Substantia nigra (tissue), 51 donors: ENCODE measurements at places on chromosomes 12 and 14.

DNA sequence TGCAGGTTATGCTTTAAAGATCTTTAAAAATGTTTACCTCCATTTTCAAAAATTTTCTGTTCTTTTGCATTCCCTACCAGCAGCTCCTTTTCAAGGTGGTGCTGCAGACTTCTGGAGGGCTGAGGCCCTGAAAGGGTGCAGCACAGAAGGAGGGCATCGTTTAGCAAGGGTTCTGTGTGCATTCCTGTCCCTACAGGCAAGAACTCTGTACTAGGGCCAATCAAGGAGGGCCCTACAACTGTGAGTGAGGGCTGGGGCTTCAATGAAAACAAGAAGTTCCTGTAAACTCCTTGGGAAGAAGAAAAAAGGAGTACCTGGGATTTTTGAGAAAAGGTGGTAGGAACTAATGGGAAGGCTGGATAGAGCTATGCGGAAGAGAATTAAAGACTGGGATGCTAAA is 50.7 kb upstream of the CSRP2 start:
- no peak for DNase-seq

DNA sequence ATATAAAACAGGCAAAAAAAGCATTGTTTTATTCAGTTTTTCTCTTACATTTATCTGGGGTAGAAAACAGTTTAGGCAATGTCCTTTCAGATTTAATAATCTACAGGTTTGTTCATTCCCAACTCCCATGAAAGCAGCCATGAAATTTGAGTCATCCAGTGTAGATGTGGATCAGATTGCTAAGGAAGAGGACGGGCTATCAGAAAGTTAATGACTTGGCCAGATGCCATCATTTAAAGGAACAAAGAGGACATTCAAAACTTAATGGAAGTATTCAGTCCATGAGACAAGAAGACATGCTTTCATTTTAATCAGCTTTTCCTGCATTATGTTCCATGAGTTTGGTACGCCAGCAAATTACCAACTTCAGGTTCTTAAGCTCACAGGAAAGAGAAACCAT is 31.1 kb upstream of the POC1B start:
- no peak for DNase-seq

DNA sequence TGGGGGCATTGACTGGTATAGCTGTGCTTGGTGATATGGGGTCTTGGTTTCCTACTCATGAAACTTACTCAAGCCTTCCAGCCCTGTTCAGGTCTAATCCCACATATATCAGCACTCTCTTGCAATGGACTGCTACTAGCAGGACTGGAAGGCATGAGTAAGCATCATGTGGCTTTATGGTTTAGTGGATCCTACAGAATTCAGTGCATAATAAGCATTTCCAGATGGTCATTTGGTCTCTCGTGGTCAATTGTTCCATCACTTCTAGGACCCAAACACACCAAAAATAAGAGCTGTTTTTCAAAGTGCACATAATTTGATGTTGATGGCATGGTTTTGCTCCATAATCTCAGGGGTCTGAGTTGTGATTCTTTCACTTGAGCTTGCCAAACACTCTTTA is 114.4 kb downstream of the LMNTD1 start:
- no peak for DNase-seq

DNA sequence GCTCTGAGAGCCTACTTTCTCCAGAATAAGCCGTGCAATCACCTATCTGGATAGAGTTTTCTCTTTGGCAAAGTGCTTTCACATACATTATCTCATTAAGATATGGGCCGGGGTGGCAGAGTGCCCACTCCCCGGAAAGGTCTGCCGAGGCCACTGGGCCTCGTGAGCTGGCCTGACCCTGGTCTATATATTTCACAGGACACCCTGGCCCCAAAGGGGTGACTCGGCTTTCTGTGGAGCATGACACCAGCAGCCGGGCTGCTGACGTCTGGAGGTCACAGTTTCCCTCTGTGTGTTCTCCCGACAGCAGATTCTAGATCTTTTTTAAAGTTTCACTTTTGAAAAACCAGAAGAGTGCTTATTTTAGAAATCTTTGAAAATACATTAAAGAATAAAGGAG is 27.9 kb upstream of the ATP2A2 start:
- DNase-seq: no peak

DNA sequence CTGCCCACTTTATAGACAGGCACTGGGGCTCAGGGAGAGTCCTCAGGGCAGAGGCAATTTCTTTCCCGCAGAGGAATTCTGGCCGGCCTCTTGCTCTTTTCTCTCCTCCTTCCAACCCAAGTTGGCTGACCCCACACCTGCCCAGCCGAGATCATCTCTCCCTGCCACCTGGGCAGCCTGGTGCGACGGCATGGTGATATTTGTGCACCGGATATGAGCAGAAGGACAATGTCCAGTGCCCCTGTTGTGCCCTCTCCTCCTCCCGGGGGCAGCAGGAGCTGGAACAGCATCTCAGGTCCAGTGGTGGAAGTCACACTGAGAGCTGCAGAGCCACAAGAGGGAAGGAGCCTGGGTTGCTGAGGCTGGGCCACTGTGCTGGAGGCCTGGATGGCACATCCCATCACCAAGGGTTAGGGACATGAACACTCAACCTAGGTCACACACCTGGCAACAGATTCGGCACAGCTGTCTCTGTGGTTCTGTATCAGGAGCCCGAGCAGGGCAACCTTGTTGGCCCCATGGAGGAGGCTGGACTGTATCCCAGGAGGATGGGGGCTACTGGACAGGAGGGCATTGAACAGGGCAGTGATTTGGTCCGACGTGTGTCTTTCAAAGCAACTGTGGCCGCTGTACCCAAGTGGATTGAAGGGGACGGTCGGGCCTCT is 57.7 kb upstream of the DIO3 start:
- no peak for DNase-seq

DNA sequence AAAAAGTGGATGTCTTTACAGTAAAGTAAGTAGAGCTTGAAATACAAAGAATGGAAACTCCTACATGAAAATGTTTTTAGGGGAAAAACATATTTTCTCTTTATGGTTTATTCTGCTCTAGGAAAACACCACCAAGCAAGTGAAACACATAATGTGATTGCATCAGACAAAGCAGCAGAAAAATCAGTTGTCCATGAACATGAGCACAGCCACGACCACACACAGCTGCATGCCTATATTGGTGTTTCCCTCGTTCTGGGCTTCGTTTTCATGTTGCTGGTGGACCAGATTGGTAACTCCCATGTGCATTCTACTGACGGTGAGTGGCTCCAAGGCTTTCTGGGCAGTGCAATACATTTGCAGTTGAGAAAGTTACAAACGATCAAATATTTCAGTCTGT is 42.6 kb upstream of the PLEKHD1 start:
- DNase-seq: no peak

DNA sequence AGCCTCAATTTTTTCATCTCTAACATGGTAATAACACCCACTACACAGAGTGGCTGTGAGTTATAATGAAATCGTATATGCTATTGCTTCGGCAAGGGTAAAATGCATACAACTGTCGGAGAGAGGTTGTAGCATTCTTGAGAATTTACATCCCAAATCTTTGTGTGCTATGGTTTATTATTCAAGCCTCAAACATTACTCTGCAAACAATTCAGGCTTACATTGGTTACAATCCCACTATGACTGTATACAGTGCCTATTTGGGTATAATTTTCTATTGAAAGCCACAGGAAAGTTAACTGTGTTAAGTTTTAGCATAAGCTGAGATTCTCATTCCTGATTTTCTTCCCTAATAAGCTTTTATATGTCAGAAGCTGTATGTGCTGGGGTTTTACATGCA is 20.6 kb downstream of the SLC35F4 start:
- no peak for DNase-seq

DNA sequence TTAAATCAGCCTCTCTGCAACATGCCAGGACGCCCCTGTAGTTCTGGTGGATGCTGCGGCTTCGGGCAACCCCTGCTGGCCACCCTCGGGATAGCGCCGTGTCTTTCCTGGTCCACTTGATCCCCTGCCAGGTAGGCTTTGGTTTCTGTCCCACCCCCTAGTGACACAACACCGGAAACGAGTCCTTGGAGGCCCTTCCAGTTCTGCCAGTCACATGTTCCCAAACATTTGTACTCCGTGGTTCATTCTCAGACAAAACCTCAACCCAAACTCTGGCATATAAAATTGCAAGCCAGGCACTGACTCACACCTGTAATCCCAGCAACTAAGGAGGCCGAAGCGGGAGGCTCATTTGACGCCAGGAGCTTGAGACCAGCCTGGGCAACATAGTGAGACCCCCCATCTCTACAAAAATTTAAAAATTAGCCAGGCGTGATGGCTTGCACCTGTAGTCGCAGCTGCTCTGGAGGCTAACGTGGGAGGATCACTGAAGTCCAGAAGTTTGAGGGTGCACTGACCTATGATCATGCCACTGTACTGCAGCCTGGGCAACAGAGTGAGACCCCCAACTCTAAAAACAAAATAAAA is 37.0 kb downstream of the RASAL1 start:
- DNase-seq: peak; percentile 80

- no peak for DNase-seq
Observed at GRCh38 chr12:93882763-93883162, 205.6 kb downstream of the CRADD start.

GRCh38 chr12:22329621-22330020 is 4.9 kb downstream of the ST8SIA1 start:
- no peak for DNase-seq

DNA sequence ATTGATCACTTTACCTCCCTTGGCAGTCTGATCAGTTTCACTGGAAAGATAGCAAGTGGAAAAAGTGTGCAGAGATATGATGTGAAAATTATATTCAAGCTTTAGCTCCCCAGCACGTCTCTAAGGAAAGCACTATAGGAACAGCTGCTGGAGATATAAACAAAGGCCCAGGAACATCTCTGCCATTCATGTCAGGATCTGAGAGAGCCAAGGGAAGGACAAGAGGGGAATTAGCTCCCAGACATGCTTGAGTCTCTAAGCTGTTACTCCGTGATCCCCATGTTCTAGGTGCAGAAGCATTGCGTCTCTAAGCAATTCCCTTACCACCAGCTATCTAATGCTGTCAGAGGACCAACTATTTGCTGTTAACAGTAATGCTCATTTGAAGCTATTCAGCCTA is 700.2 kb downstream of the DIO2 start:
- DNase-seq: no peak

- no peak for DNase-seq
Observed at GRCh38 chr14:55381561-55381960, 30.1 kb downstream of the ATG14 start.

DNA sequence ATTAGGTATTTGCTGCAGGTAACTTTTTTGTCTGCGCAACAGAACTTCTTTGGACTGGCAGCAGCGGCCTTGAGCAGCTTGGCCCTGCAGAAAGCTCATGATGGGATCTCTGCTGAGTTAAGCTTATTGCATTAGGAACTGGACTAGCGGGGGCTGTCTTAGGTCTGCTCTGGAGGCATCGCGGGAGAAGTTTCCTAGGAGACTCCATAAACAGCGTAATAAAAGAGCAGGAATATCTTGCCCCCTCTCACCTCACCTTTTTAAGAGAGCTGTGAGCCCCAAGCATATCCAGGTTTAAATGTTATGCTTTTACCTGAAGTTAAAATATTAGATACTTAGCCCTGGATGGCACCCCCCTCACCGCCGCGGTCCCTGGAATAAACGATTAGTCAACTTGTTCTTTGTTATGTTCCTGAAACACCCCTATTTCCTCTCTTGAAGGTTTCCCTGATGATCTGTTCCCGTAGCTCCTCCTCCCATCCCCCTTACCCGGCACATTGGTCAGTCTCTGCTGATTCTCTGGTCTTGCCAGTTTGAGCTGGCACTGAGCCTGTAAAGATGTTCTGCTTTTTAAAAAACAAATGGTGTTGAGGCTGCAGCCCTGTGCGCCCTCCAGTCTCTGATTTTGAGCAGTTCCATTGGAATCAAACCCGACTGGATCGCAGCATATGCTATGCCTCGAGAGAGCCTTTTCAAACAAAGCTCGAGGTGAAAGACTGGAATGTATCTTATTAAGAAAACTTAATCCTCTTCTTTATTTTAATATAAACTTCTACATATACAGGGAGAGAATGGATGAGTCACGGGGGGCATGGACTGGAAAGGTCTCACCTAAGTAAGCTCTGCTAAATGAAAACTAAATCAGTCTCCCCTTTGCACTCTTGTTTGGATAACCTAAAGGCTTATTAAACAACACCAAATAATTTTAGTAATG is 1.9 kb downstream of the MLXIP start:
- DNase-seq: no peak

GRCh38 chr12:66668311-66668710 is 10.6 kb downstream of the GRIP1 start:
- DNase-seq: peak; percentile 3

GRCh38 chr12:42609605-42610004 is 20.1 kb upstream of the PRICKLE1 start:
- DNase-seq: no peak

DNA sequence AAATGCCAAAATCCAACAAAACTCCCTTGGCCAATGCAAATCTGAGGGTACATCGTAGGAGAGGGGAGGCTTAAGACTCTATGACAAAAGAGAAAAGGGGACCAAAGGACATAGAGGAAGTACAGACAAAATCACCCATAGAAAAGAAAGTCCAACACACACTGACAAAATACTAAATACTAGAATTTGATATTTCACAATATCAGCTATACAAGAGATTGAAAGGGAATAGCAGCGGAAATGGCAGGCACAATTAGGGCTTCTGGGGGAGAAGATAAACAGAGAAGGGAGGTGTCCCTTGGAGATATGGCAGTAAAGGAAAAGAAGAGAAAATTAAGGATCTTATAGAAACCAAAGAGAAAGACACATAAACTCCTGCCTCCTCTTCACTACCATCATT is 29.0 kb downstream of the ATP2B1 start:
- DNase-seq: no peak

DNA sequence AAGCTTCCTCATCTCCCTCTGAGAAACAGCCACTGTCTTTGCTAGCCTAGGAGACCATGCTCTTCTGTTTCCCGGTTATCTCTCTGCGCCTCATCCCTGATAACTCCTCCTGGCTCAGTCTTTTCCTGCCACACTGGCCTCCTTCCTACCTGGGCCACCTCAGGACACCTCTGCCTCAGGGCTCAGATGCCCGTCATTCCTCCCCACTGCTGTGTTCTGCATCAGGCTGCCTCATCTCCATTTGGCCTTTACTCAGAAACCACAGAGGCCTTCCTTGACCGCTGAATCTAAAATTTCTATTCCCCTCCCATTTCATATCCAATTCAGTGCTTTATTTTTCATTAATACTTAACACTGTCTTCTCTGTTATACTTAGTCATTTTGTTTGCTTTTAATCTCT is 311.0 kb upstream of the RGS6 start:
- DNase-seq: no peak

GRCh38 chr12:52703878-52704277 is 554 bp upstream of the KRT77 start:
- no peak for DNase-seq

DNA sequence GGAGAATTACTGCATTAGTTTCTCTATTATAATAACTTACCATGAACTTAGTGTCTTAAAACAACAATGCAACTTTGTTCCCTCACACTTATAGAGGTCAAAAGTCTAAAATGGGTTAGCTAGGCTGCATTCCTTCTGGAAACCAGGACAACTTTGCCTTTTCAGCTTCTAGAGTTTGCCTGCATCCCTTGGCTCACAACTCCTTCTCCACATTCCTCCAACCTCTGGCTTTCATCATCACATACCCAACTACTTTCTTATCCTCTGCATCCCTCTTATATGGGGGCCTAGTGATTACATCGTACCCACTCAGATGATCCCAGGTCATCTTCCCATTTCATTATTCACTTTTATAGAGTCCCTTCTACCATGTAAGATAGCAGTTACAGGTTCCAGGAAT is 251.1 kb downstream of the C12orf50 start:
- DNase-seq: no peak

GRCh38 chr12:14185427-14186192 is 179.9 kb upstream of the ATF7IP start:
- DNase-seq: no peak
